GM04503 (cell line): ENCODE measurements at places on chromosomes 1 and 21.

DNA sequence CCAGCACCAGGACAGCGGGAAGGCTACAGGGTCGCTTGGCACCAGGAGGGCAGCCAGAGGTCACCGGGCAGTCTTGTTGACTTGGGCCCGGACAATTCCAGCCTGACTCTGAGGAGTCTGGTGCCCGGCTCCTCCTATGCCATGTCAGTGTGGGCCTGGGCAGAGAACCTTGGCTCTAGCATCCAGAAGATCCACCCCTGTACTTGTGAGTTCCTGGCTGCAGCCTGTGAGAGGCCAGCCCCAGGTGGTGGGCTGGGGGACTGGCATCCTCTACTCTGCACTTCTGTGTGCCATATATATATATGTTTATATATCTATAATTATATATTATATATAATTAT is 11.6 kb upstream of the PTPN7 start:
- DNase-seq: no peak

DNA sequence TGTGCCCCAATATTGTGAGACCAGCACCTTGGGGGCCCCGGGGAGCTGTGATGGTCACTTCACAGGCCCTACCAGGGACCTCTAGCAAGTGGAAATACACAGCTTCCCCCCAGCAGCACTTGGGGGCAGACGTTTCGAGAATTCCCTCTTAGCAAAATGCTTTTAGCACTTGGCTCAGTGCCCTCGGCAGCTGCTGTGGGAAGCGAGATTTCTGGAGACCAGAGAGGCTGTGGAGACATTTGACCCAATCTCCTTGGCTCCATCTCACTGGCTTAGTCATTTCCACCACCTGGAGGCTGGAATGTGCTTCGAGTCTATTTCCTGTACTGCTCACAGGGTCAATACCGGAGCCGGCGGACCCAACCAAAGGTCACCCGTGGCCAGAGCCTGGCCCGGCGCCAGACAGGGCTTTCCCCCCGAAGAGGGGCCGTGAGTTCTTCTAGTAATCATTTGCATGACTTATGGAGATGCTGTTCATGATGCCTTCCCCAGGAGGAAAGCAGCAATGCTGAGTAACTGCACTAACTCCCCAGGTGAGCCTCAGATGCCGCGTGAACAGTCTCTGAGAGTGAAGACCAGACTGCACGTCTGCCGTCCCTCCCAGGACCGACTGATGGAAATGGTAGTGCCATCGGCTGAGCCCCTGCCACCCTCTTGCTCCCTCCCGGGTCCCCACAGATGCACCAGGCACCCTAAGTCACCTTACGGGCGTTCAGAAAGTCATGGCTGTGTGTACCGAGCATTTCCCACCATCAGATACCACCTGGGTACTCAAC is 4.4 kb upstream of the C2CD2 start:
- no peak for DNase-seq

GRCh38 chr1:19220080-19220846 is 10.2 kb upstream of the UBR4 start:
- DNase-seq: no peak

- no peak for DNase-seq
Measured at GRCh38 chr1:234842726-234843641, 233.0 kb upstream of the IRF2BP2 start.

DNA sequence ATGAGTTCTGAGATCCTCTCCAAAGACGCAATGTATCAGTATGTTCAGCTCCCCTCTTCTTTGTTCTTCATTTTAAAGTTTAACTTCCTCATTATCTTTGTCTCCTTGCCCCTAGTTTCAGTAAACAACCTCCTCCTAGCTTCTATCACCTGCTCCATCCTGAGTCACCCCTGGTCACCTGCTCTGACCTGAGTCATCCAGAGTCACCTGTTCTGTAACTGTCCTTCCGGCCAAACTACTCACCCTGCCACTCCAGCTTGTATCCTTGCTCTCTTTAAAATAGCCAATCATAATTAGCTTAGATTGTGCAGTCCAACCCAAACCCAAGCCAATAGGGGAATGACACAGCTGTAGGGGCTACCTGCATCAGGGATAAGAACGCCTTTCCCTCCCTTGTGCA is 332.0 kb downstream of the OLFM3 start:
- no peak for DNase-seq

DNA sequence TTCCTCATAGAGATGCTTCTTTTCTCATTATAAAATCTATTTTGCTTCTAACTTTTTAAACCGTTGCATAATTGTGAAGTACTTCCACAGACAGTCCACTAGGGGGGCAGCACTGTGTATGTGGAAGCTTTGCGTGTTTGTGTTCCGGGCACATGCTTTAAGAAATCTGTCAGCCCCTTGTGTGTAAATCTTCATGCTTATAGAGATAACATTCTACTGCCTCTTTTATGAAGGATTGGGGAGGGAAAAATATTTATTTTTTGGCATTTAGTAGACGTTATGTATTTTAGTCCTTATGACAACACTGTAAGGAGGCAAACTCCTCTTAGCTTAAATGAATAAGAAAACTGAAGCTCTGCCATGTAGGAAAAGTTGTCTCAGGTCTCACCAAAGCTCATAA is 157.3 kb upstream of the PTGFR start:
- DNase-seq: no peak

GRCh38 chr1:112501810-112502641 is 6.7 kb upstream of the WNT2B start:
- no peak for DNase-seq

DNA sequence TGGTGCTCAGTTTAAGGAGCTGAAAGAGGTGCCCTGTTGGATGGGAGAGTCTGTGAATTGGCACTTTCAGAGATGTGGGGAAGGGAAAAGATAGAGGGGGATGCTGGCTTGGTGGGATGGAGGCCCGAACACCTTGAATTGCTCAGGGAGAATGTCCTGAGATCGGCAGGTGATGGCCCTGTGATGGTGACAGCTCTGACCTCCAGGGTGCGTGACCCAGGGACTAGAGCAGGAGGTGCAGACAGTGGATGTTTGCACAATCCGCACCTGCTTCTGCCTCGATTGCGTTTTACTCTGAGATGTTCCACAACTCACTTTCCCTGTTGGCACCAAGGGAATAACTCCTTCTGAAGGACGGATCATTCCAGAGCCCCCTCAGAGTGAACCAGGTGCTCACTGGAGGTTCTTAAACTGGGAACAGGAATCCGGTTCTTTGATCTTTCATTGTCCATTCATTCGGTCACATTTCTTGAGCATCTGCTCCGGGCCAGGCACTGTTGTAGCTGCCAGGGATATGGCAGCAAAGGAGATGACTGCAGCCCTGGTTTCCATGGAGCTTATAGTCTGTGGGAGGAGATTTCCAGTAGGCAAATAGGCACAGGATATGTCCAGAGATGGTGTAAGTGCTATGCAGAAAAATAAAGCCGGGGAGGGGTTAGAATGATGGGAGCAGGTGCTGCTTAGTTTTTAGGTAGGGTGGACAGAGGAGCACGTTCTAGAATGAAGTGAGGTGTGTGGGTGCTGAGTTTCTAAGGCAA is 226.6 kb upstream of the TMEM51 start:
- DNase-seq: no peak

DNA sequence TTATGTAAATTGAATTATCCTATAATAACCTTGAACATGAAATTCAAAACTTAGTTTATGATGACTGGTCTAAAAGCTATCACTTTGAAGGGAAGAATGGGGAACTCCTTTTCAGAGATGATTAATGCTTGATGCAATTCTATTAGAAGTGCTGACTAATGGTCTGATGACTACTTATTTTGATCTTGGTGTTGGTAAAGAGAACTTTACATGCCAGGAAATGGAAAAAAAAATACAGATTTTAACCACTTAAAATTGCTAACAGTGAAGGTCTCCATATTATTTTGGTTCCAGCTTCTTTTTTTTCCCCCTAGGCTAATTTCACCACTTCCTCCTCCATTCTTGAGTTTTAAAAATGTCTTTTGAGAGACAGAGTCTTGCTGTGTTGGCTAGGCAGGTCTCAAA is 22.9 kb downstream of the S1PR1 start:
- DNase-seq: peak; percentile 45

GRCh38 chr1:173392895-173393658 is 84.1 kb upstream of the PRDX6 start:
- peak; percentile 87 for DNase-seq

- no peak for DNase-seq
Measured at GRCh38 chr1:160114085-160114484, 1.5 kb upstream of the ATP1A2 start.

DNA sequence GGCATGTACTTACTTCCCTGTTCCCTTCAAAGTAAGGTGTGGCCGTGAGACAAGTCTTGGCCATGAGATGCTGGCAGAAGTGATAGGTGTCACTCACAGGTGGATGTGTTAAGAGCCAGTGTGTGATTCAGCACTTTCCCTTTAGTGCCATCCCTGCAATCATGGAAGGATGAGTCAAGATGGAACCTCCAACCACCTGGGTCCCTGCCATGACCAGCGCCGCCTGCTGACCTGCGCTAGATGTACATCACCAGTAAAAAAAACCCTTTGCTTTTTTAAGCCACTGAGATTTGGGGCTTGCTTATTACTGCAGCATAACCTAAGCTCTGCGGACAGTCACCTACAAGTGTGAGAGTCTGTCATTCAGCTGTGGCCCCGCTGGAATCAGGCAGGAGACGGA is 71.7 kb downstream of the TOMM20 start:
- no peak for DNase-seq
